ENCODE measurements at places on chromosomes 4 and X.
A peak's percentile ranks its signal among the peaks of the same experiment; 100 is the strongest.

DNA sequence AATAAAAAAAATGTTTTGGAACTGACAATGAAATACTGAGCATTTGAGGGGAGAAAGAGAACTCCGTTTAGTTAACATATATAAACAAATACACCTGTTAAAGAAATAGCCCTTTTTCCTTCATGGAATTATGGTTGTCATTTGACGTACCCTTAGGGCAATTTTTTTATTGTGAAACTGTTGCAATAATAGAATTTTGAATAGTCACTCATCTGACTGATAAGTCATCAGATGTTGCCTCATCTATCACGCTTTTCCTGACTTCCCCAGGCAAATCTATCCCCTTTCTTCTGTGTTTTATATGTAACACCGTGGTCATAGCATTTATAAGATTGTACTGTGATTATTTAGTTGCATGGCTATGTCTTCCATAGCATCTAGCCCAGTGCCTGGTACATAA lies 69.0 kb upstream of the HDAC8 start:
- DNase-seq, result no peak

GRCh38 chr4:29966386-29966785 lies 753.8 kb upstream of the PCDH7 start:
- no peak for DNase-seq

GRCh38 chrX:15646543-15646942 lies 18.1 kb downstream of the CLTRN start:
- no peak for DNase-seq

DNA sequence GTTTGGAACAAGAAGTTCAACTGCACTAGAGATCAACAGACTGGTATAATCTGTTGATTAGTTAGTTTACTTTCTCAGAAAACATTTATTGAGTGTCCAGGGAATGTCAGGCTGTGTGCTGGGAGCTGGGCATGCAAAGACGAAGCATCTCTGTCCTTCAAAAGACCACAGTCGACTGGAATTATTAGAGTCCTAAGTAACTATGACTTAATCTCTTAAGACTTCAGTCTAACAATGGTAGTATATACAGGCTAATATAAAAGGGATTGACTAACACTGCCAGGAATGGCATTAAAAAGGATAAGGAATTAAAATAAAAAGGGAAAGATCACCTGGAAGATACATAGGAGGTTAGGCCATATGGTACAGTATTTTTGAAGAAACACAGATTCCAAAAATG lies 128.7 kb downstream of the WDFY3 start:
- DNase-seq, result no peak

DNA sequence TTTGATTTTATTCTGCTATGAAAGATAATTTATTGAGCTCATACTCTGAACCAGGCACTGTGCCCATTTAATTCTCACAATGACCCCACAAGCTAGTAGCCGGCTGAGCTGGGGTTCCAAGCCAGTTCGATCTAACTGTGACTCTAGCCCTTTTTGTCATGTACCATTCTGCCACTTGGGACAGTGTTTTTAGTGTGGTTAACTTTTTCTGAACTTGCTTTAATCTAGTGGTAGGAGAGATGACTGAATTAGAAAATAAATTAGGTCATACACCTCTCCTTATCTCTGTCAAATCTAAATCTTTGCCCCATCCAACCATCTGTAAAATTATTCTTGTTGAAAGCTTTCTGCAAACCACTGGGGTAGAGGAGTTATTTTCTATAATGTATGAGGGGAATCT lies 136.0 kb downstream of the CBR4 start:
- DNase-seq, result no peak

DNA sequence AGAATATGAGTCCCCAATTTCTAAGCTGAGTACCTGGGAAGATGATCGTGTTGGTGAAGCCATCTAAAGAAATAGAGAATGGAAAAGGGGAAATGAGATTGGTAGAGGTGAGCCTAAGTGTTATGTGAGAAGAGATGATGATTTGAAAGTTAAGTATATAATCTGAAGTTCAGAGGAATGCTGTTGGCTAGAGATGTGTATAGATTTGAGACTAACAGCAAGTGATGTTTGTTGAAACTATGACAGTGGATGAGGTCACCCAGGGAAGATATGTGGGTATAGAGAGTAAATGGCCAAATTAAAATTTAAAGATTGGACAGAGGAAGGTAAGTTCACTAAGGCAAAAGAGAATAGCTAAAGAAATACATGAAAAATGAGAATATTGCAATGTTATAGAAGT lies 324.2 kb downstream of the MAPK10 start:
- DNase-seq, result no peak

DNA sequence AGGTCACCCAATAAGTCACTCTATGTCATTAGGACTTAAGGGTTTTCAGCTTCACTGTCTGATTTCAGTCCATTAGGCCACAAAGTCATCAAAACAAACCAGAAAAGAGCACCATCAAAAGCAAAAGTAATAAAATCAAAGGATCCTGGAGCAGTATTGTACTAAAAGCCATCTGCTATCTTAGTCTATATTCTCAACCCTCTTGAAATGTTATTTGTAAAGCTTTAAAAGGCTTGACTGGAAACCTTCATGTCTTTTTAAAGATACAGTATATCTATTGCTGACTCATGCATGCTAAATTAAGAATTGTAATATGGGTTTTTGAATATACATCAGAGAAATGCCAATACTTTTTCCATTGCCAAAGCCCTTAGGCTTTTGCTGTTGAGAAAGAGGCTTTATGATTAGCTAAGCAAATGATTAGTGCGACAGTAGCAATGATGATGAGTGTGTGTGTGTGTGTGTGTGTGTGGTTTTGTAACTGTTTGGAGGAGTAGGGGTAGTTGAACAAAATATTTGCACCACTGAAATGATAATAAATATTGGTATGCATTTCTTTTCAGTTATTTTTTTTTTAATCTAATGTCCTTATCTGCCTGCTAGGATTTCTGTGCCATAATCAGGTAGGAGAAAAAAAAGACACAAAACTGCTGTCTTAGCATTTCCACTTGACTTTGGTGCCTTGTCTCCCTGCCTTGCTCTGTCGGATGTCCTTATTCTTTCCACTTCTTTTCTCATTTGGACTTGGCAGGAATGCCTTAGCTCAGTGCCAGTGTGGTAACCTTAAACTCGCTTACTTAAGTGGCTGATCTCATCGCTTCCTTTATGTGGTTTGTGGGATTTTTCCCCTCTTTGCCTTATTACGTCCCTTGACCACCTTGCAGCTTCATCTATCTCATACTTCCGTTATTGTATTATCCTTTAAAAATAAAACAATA lies 119.7 kb downstream of the PCDH7 start:
- peak; percentile 98 for DNase-seq

DNA sequence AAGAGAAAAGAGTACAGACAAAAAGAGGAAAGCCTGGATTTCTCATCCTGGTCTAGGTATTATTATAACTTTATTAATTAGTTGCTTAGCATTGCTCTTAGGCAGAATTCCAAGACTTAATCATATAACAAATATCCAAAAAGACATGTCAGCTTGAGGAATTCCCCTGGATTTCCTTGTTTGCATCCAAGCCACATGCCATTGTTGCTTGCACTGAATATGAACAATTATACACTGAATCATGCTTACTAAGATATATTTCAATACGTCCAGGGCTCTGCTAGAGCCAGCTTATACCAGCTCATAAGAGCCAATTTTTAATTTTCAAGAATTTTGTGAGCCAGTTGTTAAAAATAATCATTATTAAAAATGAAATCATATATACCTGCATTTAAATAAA lies 5.5 kb upstream of the TLR10 start:
- peak; percentile 25 for DNase-seq

DNA sequence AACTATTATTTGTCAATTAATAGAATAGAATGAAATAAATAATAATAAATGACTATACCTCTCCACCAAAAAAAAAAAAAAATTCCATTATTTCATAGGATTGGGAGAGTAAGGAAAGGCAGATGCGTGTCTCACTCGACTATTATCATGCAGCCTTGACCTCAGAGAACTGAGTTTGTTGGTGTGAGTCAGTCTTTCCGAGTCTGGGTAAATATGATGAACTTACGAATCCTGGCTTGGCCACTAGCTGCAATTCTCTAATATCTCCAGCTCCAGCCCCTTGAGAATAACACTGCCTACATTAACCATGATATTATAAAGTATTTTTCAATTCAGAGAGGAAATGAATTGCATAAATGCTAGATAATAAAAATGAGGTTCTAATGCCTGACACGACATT lies 46.6 kb upstream of the DHX15 start:
- DNase-seq, result no peak

DNA sequence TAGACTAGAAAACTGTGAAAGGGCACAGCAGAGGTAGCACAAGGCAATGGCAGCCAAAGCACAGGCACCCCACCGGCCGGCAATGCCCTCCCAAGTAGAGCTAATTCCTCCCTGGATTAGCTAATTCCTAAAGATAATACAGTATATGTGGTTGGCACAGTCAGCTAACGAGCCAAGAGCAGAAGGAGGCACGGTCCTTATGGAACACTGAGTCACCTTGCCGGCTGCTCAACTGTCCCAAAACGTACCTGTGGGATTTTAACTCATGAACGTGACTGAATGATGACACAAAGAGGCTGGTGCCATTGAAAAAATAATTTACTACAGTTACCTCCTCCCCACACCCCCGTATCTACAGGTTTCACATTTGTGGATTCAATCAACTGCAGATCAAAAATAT lies 9.1 kb upstream of the FGFBP1 start:
- no peak for DNase-seq

DNA sequence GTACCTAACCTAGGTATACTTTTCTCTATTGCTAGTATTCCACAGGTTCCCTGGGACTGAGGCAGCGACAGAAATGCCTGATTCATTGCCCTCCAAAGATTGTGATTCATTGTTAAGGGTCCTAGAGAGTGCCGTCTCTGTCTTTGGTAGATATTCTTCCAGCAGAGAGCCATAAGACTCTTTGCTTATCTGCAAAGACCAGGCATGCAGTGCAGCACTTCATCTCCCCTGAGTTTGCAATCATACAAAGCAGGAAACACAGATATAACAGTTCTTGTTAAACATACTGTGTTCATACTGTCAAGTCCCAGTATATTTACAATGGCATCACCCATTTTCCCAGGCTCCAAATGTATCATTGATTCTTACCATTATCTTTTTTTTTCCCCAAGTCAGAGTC lies 47.7 kb downstream of the KLF8 start:
- no peak for DNase-seq

- DNase-seq, result no peak
Measured at GRCh38 chr4:13117185-13117584, 367.0 kb downstream of the RAB28 start.

DNA sequence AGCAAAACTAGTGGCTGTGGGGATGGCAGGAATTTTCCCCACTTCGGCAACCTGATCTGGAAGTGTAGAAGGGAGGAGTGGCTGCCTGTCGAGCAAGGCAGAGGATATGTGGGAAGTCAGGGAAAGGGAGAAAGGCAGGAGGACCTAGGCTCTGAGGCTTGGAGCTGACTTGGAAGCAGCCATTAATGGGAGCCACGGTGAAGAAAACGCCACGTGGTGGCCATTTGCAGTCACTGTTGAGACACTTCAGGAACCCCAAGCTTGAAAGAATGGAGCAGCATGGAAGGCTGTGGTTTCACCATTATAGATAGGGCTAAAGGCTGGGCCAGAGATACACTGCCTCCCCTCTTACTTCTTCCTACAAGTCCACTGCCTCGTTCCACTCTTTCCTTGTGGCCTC lies 41.8 kb upstream of the MAML3 start:
- no peak for DNase-seq

- no peak for DNase-seq
Measured at GRCh38 chrX:150517303-150517910, 51.0 kb upstream of the MTM1 start.
